NB4 (cell line): ENCODE measurements at places on chromosomes 11 and 22.

GRCh38 chr22:40721266-40721665 lies 42.0 kb downstream of the MCHR1 start:
- DNase-seq: peak; percentile 42

- no peak for DNase-seq
Measured at GRCh38 chr11:8283100-8283464, 19.4 kb upstream of the LMO1 start.

DNA sequence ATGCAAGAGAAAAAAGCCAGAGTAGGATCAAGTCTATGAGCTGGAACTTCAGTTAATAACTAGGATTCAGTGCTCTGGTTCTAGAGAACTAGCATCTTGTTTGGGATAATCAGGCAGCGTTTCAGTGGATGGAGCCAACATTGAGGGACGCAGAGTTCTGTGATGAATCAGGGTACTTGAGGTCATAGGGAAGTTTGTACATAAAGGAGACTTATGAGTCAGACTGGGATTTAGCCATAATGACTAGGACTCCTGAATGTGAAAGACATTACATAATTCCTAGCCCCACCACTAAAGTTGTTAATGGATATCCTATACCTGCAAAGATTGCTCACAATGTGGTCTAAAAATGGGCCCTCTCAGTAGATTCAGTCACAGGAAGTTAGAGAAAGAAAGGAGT lies 6.8 kb downstream of the SLN start:
- DNase-seq: peak; percentile 7

DNA sequence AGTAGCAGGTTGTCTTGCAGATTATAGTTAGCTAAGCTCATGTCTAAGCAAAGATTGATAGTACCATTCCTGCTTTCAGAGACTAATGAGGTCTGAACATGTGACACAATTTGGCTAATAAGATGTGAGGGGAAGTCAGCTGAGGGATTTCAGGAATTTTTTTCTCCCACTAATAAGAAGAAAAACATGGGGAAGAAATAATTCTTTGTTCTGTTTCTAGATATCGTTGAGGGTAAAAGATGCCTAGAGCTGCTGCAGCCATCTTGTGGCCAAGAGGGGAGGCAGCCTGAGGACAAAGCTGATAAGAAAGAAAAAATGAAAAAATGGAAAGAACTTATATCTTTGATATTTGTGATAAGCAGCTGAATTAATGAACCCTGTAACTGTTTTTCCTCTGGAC lies 1334.4 kb downstream of the LRRC4C start:
- DNase-seq: peak; percentile 4

DNA sequence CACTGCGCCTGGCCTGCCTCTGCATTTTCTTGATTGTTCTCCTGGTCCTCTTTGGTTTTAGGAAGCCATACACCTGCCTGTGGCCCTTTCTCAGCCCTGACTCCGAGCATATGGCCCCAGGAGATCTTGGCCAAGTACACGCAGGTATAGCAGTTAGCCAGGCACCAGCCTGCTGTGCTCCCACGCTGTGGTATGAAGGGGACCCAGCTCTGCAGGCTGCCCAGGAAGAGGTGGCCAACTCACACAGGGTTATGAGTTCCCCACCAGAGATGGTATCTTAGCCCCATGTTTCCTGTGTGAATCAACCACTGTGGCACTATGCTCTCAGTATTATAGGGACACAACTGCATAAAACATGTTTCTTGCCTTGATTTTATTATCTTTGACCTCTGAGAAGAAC lies 31.1 kb downstream of the SGSM3 start:
- DNase-seq: peak; percentile 51

- no peak for DNase-seq
Measured at GRCh38 chr11:34732831-34733230, 111.9 kb downstream of the EHF start.

DNA sequence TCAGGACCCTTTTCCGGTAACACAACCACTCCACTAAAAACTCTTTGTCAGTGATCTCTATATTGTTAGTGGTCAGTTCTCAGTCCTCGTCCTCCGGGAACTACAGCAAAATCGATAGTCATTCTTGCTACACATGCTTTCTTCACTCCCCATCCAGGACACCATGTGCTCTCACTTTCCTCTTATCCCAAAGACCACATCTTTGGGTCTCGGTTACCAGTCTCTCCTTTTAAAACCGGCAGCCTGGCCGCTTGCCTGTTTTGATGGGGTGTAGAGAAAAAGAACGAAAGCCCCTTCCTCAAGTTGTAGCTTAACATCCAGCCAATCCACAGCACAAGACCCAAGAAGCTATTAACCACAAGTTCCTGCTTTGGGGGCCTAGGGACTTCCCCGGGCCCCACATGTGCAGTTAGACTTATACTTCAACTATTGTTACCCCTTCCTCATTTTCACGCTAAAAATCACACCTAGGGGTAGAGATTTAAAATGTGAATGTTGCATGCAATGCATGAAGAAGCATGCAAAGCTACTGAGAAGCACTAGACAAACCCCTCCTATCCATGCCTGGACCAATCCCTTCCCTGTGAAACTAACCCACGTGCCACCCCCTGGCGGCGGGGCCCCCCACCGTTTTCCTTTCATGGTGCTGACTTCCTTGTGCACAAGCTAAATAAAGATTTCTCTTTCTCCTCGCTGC lies 1.5 kb upstream of the TOLLIP start:
- DNase-seq: peak; percentile 91

DNA sequence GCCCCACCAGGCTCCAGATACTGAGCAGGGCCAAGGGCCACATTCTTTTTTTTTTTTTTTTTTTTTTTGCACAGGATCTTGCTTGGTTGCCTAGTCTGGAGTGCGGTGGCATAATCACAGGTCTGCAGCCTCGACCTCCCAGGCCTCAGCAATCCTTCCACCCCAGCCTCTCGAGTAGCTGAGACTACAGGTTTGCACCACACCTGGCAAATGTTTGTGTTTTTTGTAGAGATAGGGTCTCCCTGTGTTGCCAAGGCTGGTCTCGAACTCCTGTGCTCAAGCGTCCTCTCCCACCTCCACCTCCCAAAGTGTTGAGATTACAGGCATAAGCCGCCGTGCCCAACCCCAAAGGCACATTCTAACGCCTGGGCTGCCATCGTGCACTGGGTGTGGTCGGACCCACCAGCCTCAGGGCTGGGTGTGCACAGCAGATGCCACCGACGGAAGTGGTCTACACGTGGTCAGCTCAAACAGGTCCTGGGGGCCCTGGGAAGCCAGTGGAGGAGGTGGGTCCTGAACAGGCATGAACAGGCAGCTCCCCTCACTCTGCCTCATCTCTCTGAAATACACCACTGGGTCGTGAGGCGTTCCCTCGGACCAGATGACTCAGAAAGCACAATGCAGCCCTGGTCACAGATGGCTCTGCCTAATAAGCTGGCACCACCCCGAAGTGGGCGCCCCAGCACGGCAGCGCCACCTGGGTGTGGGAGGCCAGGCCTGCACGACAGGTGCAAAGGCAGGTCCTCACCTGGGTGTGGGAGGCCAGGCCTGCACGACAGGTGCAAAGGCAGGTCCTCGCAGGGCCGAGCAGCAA lies 5.1 kb upstream of the B4GALNT4 start:
- DNase-seq: peak; percentile 49

GRCh38 chr11:57434640-57435546 lies 8.0 kb upstream of the SLC43A3 start:
- DNase-seq: peak; percentile 92

- peak; percentile 68 for DNase-seq
Measured at GRCh38 chr22:31947296-31947695, 3.0 kb downstream of the YWHAH start.

GRCh38 chr11:132088551-132088950 lies 718.1 kb downstream of the NTM start:
- no peak for DNase-seq

DNA sequence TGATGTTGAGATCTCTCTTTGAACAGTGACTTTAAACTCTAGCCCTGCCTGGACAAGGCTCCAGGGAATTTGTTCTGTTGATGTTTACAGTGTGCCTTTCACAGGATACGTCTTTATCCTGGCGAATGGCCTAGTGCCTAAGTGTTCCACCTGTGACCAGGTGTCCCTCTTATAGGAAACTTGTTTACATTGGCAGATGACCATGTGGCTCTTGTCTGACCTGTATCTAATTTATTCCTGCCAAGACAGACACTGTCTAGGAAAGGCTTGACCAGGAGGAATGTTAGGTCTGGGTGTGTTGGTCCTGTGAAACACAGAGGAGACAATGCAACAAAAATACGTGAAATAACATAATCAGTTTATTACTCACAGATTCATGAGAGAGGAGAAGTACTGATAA lies 875.6 kb downstream of the METTL15 start:
- no peak for DNase-seq

GRCh38 chr11:46180736-46181135 lies 59.5 kb upstream of the PHF21A start:
- DNase-seq: no peak

GRCh38 chr11:100831929-100832494 lies 144.9 kb downstream of the ARHGAP42 start:
- DNase-seq: no peak

- DNase-seq: peak; percentile 44
Measured at GRCh38 chr11:103202048-103202651, 92.9 kb downstream of the DYNC2H1 start.

DNA sequence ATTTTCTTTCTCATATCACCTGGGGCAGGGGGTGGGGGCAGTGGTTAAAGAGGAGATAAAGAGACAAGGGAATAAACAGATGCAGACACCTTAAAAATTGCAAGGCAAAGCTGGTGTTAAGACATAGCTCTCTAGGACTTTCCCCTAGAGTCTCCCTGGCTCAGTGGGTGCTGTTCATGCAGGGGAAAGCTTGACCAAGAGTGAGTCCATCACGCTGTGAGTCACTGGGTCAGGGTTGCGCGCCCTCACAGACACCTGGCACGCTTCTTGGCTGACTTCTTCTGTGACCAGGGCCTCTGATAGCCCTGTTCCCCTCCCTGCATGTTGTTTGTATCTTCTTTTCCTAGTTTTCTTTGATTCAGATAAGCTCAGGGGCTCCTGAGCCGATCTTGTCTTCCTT lies 31.9 kb downstream of the COMMD9 start:
- no peak for DNase-seq

DNA sequence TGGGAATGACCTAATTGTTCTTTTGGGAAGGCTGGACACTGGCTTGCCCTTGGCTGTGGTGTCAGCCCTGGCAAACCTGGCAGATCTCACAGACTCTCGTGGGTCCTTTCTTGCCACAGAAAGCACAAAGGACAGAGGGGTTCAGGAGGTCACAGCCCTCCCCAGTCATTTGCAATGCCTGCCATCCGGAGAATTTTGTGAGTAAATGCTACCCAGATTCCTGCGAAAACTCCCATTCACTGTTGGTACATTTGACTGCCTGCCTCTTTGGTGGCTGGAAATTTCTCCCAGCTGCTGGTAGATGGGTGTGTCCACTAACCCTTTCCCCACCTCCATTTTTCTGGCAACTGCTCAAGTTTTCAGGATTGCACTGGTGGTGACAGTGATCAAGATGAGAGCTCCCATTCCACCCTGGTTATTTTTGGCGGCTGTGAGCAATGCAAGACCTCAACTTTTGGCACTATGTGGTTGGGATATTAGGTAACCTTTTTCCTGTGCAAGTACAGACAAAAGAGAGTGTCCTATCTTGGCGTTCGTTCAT lies 155.7 kb downstream of the NAV2 start:
- DNase-seq: peak; percentile 2

DNA sequence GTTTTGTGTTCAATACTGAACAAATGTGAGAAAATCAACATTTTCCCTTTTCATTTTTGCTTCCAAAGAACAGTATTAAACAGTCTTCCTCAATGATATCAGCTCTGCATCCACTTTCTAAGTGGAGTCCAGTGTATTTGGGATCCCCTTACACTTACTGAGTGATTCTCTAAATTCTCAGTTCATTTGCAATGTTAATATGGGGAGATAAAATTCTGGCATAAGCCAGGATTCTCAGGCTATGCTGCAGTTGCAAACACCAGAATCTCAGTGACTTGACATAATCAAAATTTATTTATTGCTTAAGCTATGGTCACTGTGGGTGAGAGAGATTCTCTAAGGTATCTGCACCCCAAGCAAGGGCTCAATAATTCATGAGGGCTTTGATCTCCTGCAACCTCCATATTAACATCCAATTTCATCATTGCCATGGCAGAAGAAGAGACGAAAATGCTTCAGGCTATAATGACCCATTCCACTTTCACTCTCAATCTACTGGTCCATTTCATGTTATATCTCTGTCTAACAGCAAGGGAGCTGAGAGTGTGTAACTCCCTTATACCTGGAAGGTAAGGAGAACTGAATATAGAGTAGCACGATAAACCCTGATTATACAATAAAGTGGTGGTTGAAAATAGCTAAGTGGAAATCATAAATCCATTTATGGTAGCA lies 64.1 kb upstream of the CARD18 start:
- no peak for DNase-seq

DNA sequence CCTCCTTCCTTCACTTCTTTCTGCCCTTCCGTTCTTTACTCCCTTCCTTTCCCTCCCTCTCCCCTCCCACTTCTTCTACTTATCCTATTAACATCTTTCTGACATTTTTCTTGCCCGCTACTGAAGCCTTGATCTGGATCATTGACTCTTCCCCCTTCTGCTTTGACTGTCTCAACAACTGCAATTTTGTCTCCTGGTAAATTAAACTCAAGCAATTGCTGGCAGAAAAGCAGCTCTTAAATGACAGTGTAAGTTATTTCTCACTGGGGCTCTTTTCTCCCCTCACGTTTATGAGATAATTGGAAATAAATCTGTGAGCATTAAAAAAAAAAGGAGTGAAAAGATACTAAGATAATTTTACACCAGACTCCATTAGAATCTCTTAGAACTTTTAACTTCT lies 120.0 kb downstream of the SLC17A6 start:
- no peak for DNase-seq

- no peak for DNase-seq
Measured at GRCh38 chr11:103623933-103624332, 412.5 kb upstream of the DDI1 start.

DNA sequence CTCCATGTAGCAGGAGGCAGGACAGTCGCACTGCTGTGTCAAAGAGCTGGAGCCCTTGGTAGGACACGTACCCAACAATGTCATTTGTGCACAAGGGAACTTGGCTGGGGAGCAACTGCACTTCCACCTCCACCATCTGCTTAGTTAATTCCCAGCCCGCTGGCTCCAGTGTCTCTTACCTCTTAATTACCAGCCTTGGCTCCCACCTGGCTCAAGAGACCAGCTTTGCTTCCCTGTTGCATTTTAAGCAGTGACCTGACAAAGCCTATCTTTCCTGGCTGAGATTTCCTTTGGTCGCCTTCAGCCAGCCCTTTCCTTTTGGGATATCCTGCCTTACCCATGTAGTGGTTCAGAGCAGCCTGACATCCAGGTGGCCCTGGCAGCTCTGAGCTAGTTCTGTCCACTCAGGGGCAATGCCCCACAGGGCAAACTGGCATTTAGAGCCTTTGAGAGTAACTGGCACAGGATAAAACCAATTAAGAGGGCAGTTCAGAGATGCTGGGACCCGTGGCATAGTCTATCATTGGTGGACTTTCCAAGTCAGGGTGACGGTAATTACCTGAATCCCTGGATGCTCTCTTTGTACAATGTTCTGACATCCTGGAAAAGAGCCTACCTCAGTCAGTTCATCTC lies 212.6 kb upstream of the SORL1-AS1 start:
- DNase-seq: no peak
